ENCODE measurements at places on chromosomes 16 and 17.

- no peak for DNase-seq
These were observed 35.0 kb downstream of the NMT1 start for GRCh38 chr17:45096141-45096540.

DNA sequence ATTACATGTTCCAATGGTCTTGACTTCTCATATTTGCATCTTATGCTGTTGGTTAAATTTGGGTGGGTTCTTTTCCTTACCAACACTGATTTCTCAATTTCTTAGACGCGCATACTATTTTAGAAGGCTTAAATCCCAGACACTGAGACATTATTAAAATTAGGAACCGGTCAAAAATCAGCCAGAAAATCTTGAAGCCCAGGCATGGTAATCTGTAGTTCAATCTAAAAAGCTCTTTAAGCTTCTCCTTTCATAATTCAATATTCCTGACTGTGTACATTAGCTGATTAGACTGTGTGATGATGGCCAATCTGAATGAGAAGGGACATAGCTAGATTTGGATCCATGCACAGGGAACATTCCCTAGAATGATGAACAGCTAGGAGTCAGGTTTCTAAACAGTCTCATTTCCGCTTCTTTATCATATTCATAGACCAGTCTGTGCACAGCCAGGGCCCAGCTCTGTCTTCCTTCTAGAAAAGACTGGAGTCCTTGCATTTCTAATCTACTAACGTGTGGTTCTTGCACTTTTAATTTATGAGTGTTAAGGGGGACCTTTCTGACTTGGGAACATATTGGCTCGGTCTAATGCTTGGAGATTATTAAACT is 189.3 kb downstream of the AATF start:
- DNase-seq, result no peak

- DNase-seq, result no peak
These were observed 25.0 kb upstream of the C1QTNF8 start for GRCh38 chr16:1121009-1121408.

GRCh38 chr16:89295071-89295900 is 77.8 kb downstream of the ZNF778 start:
- DNase-seq, result no peak

DNA sequence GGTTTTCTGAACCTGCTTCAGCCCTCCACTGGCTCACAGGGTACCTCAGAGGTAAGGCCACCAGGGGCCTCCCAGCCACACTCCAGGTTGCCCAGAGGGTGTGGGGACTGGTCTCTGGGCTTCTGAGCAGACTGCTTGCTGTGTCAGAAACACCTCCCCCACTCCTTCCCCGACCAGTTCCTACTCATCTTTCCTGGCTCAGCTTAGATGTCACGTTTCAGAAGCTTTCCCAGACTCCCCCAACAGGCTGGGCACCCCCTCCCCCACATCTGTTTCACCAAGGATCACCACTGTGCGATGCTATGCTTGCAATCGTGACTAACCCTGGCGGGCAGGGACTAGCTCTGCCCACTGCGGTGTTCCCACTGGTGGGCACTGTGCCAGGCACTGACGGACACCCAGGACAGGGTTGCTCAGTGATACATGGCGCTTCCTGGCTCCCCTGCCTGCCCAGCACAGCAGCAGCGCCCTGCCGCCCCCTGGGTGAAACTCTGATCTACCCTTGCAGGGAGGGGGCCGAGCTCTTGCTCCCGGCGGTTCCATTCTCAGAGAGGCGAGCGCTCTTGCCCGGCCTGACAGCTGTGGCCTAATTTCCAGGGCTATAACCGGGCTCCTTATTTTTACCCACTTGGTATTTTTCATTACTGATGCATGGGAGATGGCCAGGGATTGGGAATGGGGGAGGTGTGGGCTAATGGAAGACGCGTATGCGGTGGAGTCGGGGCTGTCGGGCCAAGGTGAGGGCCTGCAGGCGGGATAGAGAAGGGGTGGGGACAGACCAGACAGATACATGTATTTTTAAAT is 29.4 kb upstream of the MTSS2 start:
- no peak for DNase-seq

DNA sequence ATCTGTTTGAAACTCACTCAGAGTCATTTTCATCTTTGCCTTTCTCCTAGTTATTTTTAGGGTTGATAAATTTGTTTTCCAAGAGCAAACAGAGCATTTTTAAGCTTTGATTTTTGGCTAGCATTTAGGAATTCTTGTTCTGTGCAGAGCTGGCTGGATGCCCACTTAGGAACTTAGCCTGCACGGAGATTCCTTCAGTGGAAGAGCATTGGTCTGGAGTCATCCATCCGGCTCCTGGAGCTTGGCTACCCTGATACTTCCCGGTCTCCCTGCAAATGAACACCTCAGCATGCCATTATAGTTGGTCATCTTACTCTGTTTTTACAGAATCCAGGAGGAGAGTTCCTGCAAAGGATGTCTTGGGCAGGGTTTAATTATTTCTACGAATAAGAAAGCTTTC is 57.1 kb downstream of the SPECC1 start:
- no peak for DNase-seq

DNA sequence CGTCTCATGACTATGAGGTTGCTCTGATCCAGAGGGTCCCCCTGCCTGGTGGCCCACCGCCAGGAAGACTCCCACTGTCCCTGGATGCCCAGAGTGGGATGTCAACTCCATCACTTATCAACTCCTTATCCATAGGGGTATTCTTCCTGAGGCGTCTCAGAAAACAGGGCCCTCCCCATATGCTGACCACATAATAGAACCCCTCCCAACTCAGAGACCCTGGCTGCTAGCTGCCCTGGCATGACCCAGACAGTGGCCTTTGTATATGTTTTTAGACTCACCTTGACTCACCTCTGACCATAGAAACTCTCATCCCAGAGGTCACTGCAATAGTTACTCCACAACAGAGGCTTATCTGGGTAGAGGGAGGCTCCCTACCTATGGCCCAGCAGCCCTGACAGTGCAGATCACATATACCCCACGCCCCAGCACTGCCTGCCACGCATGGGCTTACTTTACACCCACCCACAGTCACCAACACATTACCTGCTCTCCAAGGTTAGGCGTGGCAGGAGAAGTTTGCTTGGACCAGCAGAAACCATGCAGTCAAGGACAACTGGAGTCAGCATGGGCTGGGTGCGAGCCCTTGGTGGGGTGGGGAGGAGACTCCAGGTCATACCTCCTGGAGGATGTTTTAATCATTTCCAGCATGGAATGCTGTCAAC is 2.3 kb upstream of the G6PC1 start:
- no peak for DNase-seq

DNA sequence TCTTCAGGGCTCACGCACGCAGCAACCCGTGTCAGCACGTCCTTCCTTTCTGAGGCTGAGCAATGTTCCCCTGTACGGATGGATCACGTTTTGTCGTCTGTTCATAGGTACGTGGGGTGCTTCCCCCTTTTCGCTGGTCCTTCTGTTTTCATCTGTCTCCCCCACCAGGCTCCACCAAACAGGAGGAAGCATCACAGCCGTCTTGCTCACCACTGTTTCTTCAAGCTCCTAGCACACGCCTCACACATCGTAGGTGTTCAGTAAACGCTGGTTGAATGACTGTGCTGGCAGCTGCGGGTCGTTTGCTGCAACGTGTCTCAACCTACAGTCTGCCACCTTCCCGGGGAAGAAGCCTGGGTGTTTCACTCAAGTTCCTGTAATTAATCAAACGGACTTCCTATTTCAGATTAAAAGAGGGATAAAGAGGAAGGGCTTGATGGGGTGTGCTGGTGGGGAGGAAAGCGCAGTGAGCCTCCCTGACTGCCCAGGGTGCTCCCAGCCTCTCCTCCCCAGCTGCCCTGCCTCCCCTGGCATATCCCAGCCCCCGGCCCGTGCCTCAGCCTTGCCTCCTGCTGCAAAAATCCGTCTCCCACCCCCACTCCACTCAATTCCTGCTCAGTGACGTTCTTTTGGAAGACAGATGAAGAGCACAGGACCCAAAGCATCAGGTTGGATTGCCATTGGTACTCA is 76.7 kb upstream of the DOC2B start:
- DNase-seq, result no peak

GRCh38 chr17:77690271-77691161 is 268.0 kb upstream of the TNRC6C start:
- DNase-seq, result no peak

- DNase-seq, result no peak
These were observed 25.1 kb upstream of the MMD start for GRCh38 chr17:55446581-55447205.

DNA sequence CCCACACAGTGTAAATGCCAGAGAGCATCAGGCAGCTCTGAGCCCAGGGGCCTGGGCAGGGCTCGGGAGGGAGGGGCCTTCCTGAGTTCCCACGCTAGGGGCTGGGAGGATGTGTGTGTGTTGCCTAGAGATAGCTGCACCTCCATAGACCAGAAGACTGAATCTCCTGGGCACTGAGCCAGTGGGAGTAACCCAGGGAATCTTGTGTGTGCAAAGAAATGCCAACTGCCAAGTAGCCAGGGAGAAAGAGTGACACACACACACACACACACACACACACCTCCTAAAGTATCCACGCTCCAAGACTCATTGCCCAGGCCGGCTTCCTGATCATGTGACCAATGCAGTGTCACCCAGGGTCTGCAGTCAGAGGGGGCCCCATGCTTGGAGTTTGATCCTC is 166.2 kb upstream of the RPL38 start:
- no peak for DNase-seq

GRCh38 chr17:76593384-76593826 is 7.7 kb upstream of the ST6GALNAC2 start:
- no peak for DNase-seq

GRCh38 chr17:1931844-1932579 is 93.1 kb downstream of the RTN4RL1 start:
- DNase-seq, result no peak

DNA sequence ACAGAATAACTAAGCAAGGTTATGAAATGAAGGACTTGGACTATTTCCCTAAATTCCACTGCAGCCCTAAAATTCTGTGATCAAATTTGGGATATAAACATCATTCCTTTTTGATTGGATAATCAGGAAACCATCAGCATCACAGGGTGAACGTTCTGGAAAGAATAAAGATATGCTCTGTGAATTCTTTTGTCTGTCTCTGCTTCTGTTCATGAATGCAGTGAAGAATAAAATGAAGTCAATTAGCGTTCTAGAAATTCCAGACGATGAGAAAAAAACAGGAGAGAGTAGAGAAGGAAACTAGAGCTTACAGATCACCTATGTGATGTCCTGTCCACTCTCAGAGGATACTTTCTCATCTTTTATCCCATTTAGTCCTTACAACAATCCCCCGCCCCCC is 295.1 kb upstream of the SOX9 start:
- DNase-seq, result no peak

GRCh38 chr17:80104321-80104955 is 3.1 kb downstream of the GAA start:
- no peak for DNase-seq

DNA sequence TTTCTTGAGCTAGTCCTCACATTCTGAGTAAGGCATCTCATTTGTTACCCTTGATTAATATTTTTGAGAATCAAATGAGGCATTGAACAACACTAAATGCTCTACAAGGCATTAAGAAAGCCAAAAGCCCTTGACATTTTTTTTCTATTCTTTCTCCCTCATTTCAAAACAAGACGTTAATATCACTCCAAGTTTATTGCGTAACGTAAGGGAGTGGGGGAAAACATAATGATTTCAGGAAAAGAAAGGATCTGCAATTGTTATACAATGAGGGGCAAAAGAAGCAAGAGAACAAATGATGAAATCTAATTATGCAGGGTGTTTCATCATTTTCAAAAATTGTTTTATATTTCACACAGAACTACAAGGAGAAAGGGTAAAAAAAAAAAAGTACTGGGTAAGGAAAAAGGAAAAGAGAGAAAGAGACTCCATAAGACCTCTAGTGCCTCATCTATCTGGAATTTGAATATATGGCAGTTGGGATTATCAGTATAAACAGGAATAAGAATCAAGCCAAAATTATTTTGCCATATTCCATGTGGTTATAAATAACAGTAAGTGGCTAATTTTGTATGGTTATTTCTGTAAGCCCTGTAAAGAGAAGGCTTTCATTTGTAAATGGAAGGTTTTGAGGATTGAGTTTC is 163.0 kb downstream of the ABCA8 start:
- no peak for DNase-seq

DNA sequence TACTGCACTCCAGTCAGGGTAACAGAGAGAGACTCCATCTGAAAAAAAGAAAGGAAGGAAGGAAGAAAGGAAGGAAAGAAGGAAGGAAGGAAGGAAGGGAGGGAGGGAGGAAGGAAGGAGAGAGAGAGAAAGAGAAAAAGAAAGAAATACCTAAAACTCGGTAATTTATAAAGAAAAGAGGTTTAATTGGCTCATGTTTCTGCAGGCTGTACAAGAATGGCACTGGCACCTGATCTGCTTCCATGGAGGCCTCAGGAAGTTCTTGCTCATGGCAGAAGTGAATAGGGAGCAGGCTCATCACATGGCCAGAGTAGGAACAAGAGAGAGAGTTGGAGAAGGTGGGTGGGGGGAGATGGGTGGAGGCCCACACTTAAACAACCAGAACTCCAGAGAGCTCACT is 215.2 kb upstream of the IRX3 start:
- DNase-seq, result no peak

DNA sequence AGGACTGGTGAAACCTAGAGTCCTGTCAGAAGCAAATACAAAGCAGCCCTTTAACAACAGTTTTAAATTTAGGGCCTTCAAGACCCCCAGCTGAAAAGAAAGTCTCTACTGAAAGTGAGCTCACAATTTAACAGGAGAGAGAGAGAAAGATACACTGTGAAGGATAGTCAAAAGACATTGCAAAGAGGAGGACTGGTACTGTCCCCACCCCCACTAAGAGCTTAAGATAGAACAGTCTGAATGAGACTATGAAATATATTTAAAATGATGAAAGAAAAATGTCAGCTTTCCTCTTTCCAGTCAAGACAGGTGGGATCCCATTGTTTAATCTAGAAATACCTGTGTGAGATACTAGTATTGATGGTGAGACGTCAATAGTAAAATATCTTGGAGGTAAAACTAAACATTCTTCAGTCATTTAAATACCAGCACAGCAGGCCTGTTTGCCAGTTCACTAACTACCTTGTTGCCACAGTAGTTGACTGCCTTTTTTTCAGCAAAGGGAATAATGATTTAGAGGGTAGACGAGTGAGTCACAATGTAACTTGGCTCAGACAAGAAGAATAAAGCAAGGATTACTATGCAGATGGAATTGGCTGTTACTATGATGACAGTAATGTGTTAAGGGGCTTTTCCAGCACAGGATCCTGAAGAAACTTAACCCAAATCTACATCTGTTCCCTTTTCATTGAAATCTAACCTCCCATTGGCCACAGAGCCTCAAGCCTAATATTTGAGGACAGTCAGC is 47.2 kb upstream of the RASL10B start:
- DNase-seq, result no peak

DNA sequence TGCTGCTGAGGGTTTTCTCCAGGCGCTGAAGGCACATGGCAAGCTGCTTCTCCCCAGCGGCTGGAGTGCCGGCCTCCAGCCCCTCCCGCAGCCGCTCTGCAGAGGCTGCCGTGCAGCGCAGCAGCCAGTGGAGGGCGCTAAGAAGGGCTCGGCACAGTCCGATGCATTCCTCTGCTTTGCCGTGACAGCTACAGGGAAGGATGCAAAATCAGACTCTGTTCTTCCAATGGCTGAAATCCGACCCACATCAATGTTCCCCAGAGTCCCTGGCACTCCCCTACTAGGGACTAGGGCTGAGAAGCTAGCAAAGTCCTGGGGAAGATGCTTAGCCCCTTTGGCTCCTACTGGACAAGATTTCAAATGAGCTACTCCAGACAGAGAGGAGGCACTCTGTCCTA is 19.0 kb downstream of the MED24 start:
- DNase-seq, result no peak

GRCh38 chr17:1710807-1711553 is 803 bp upstream of the TLCD2 start:
- DNase-seq, result no peak
